Activated naive CD4-positive, alpha-beta T cell (primary cell): ENCODE measurements at places on chromosomes 12 and 14.
A peak's percentile ranks its signal among the peaks of the same experiment; 100 is the strongest.

- no peak for DNase-seq
These were observed 3.9 kb downstream of the HOXC5 start for GRCh38 chr12:54036620-54037359.

GRCh38 chr14:57060276-57060955 lies 208.3 kb downstream of the EXOC5 start:
- no peak for DNase-seq

GRCh38 chr12:52729147-52729546 lies 25.8 kb upstream of the KRT77 start:
- DNase-seq: no peak

GRCh38 chr14:94540031-94540794 lies 21.0 kb upstream of the SERPINA4 start:
- no peak for DNase-seq

DNA sequence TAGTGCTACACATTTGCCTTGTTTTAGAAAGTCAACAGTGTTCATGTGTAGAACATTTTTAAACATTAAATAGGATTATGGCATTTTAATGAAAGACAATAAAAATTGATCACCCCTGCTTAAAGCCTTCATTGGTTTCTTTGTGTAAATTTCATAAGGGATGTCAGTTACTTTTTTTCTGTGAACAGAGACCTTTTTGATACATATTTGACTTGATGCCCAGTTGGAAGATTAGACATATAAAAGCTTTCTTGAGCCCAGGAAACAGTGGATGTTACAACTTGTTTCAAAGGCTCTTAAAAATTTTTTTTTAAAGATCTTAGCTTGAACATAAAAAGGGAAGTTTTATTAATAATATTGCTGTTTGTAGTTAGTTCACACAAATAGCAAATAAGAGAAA lies 168.7 kb upstream of the PDZRN4 start:
- DNase-seq: no peak

- no peak for DNase-seq
These were observed 60.7 kb upstream of the GZMB start for GRCh38 chr14:24694680-24695079.

DNA sequence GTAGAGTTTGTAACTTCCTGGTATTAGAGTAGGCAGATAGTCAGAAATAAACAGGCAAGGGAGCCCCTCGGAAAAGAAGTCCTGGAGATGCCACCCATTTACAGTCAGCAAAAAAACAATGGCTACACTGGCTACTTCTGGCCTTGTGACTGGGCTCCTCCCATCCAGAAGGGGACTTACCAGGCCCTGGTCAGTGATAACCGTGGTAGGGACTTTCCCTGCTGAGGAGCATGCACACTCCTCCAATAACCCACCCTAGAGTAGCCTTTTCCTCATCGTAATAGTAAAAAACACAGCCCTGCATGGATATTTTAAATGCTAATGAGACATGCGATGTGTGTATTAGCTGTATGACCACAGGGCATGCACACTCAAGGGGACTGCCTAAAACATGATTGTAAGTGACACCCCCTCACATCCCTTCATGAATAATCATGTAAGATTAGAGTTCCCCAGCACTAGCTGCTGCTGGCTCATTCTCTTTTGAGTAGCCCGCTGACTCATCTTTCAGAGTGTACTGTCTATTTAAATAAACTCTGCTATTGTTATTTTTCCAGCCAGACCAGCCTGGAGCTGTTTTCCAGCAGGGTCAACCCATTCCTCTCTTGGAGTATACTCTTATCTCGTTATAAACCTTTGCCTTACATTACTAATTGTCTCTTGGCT lies 413.8 kb upstream of the TMTC1 start:
- DNase-seq: no peak

GRCh38 chr12:106136263-106136662 lies 2.5 kb downstream of the NUAK1 start:
- DNase-seq: peak; percentile 37

DNA sequence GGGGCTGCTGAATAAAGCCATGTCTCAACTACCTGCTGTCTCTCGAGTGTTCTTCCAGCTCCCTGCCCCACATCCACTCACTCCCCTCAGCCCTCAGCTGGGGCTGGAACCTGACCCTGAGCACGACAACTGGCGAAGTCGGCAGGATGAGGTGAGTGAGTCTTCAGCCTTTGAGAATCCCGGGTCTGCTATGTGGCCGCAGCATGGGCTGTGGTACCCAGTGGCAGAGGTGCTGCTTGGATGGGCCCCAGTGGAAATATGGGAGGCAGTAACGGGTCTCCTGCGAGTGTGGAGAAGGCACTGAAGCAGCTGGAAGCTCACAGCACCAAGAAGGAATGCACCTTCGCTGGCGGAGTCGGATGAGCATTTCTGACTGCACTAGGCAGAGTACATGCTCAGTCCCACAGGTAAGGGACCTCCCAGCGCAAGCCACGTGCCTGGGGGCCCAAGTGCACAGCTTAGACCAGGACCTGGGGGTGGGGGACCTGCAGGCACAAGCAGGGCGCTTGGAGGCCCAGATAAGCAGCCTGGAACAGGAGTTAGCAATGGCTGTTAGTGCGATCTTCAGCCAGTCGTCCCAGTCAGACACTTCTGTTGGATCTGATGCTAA lies 95.5 kb upstream of the TMPO start:
- DNase-seq: no peak

DNA sequence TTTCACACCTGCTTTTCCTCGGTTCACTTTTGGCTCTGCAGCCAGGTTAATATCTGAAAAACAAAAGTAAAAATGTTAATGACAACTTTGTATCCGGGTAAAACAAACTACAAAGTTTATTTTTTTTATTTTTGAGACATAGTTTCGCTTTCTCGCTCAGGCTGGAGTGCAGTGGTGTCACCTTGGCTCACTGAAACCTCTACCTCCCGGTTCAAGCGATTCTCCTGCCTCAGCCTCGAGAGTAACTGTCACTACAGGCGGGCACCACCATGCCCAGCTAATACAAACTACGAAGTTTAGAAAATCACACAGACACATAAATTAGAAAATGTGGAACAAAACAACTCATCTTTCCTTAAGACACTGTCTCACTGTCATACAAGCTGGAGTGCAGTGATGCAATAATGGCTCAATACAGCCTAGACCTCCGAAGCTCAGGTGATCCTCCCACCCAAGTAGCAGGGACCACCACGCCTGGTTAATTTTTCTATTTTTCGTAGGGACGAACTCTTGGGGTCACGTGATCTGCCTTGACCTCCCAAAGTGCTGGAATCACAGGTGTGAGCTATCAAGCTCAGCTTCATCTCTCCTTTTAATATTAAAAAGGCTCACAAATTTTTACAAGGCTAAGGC lies 38.1 kb downstream of the HNRNPC start:
- no peak for DNase-seq

DNA sequence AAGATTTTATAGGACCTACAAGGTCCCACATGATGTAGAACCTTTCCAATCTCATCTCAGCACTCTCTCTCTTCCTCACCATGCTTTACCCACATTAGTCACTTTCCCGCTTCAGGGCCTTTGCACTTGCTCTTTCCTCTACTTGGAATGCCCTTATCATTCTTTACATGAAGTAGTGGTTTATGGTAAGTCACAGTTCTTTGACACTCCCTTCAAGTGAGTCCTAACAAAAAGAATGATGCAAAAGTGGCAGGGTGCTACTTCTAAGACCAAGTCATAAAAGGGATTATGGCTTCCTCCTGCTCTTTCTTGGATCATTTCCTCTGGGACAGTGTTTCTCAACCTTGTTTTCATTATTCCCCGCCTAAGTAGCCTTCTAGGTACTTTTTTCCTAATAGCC lies 13.1 kb downstream of the TMBIM4 start:
- no peak for DNase-seq

- DNase-seq: no peak
These were observed 16.7 kb downstream of the ARG2 start for GRCh38 chr14:67636361-67636919.

DNA sequence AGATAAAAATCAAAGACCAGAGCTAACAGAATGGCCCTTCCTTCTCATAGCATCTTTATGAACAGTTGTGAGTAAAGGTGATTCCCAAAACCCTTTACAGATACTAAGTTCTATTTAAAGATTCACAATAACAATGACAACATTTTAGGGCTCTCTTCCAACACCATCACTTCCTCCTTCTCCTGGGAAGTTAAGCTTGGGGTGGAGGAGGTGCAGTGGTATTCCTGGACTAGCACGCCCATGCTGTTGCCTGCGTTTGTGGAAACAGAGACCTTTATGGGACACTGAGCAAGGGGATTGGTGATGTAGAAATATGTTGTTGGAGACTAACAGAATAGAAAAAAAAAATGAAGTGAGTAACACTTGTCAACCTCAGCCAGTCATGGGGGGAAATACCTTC lies 22.5 kb downstream of the SYNE2 start:
- no peak for DNase-seq

DNA sequence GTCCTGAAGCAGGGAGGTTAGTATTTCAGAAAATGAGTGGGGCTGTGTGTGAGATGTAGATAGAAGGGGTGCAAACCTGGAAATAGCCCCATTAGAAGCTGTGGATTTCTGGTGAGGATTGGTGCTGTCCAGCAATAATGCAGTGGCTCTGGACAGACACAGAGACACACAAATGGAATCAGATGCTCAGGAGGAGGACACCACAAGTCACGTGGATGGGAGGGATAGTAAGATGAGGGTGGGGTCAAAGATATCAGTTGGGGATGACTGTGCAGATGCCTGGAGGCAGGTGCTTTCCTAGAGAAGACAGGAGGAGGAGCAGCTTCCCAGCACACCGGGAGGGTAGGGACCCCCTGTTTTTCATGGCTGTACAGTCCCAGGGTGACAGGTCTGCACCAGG lies 136.5 kb downstream of the PLXNC1 start:
- DNase-seq: no peak

- DNase-seq: no peak
These were observed 64.7 kb downstream of the CLMN start for GRCh38 chr14:95255013-95255412.
